ENCODE measurements at places on chromosomes 3 and 15.

GRCh38 chr15:65778269-65778668, 13.8 kb downstream of the DENND4A start:
- DNase-seq = no peak

GRCh38 chr3:183636221-183637105, 1.0 kb downstream of the KLHL24 start:
- peak; percentile 93 for DNase-seq

DNA sequence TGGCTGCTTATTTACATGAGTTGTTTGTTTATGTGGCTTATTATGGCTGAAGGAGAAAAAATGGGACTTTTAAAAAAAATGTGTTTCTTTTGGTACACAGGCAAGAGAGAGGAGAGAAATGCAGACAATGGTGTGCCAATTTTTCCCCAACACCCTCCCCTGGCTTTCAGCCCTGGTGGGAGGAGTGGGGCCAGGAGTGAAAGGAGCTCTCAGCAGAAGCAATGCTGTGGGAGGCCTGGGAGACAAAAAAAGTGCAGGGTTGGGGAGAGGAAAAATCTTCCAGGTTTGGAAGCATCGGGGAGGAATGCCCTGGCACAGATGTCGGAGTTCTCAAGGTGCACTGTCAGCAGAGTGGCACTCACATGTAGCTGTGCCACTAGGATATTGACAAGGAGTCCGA, 117.7 kb upstream of the FOXB1 start:
- DNase-seq = no peak

DNA sequence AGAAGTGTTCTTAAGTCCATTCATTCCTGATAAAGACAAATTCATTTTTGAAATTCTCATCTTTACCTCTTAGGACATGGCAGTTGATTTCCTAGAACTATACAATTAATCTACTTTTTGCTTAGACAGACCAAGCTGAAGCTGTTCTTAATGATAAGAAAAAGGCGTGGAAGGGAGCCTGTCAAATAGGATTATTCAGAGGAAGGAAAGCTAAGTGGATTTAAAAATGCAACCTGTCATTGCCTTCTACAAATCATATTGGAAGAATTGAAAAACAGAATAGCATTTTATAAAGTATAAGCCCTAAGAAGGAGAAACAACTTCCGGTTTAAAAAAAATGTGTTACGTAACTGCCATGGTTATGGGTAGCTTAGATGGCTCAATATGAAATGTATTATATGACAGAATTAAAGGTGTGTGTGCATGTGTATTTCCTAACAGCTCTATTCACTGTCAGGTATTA, 81.2 kb upstream of the RAP2B start:
- no peak for DNase-seq

DNA sequence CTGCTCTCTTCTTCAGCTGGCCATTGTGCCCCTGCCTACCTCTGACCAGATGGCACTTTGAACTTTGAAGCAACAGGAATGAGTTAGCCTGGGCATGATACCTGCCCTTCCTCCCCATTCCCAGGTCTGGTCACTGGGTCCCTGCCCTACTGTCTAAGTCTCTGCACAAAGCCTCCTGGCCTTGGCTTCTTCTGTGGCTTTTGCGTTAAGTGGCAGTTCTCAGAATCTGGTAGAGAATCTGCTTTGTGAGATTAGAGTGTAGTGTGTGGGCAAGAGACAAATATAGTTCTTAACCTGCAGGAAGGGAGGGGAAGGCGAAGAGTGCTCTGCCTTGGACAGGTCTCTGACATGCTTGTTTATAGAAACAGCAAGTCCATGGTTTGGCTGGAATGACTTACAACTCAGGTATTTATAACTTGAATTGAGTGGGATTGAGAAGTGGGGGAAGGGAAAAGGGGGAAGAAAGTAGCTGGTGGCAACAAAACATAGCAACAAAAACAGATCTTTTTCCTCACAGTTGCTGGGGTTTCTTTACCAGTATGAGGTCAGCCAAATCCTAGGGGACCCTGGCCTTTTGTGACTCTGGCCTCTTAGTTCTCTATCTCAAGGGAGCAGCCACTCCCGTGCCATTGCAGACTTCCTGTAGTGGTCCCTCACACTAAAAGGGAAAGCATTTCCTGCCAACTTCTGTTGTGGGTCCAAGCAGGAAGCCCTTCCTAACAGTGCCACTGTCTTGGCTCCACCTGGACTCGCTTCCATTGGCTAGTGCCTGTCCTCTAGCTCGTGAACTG, 16.7 kb downstream of the MAPKBP1 start:
- DNase-seq = no peak
